Subcutaneous adipose tissue (tissue), 4 donors: ENCODE measurements at places on chromosomes 2 and 18. TPM values are rescaled to one million over a fixed set of nuclear protein-coding genes. Genes with fewer than 3 reads are reported as not detected.

MOGAT1 gene
- 2.8 TPM for total RNA-seq

CFAP210 gene
- total RNA-seq, result not detected

UGT1A6 gene
- not detected for total RNA-seq

CD8B2 gene
- not detected for total RNA-seq

NGEF gene
- 0.16 TPM for total RNA-seq
